Naive B cell (primary cell): ENCODE measurements at places on chromosomes 3 and 15. TPM values are rescaled to one million over a fixed set of nuclear protein-coding genes. Genes with fewer than 3 reads are reported as not detected.

Gene RBMS3
- 0.12 TPM for polyA plus RNA-seq

Gene CPNE9
- polyA plus RNA-seq = not detected

Gene ECE2
- polyA plus RNA-seq = not detected

Gene CCDC80
- polyA plus RNA-seq = 0.09 TPM

Gene ATP13A5
- not detected for polyA plus RNA-seq

Gene SCN11A
- polyA plus RNA-seq = not detected

Gene ISLR
- not detected for polyA plus RNA-seq

Gene GPR87
- polyA plus RNA-seq = not detected

Gene ACY1
- 23.0 TPM for polyA plus RNA-seq

Gene GOLGA6D
- not detected for polyA plus RNA-seq

Gene TMCO5A
- polyA plus RNA-seq = not detected

Gene ZIC4
- not detected for polyA plus RNA-seq

Gene SLC2A2
- not detected for polyA plus RNA-seq

Gene PLS1
- 0.44 TPM for polyA plus RNA-seq

Gene ANKRD63
- not detected for polyA plus RNA-seq

Gene CISH
- polyA plus RNA-seq = 0.80 TPM

Gene RHCG
- polyA plus RNA-seq = not detected

Gene TLR9
- 3.8 TPM for polyA plus RNA-seq

Gene HERC2
- polyA plus RNA-seq = 16.9 TPM

Gene HYAL1
- polyA plus RNA-seq = 0.32 TPM

Gene SLCO2A1
- polyA plus RNA-seq = not detected

Gene STRA6
- polyA plus RNA-seq = not detected

Gene GOLGA8N
- polyA plus RNA-seq = 0.18 TPM

Gene SI
- polyA plus RNA-seq = not detected

Gene CLDN1
- not detected for polyA plus RNA-seq

Gene CLDN11
- not detected for polyA plus RNA-seq

Gene CD86
- 38.9 TPM for polyA plus RNA-seq

Gene SLC6A1
- not detected for polyA plus RNA-seq

Gene SOX2
- polyA plus RNA-seq = not detected

Gene MYL3
- polyA plus RNA-seq = not detected

Gene EBLN2
- polyA plus RNA-seq = 0.90 TPM

Gene PLSCR5
- polyA plus RNA-seq = not detected

Gene ARHGEF26
- polyA plus RNA-seq = 0.11 TPM

Gene SAMMSON
- not detected for polyA plus RNA-seq

Gene MUC20
- 0.15 TPM for polyA plus RNA-seq

Gene SLC6A11
- not detected for polyA plus RNA-seq

Gene HHATL
- not detected for polyA plus RNA-seq

Gene SLC25A38
- 44.4 TPM for polyA plus RNA-seq

Gene LRRC34
- polyA plus RNA-seq = 4.3 TPM

Gene SKOR1
- 0.07 TPM for polyA plus RNA-seq

Gene GPR176
- not detected for polyA plus RNA-seq

Gene NISCH
- 17.6 TPM for polyA plus RNA-seq

Gene FAM174B
- polyA plus RNA-seq = not detected

Gene GOLGA6A
- polyA plus RNA-seq = not detected

Gene IREB2
- 17.7 TPM for polyA plus RNA-seq

Gene CASR
- not detected for polyA plus RNA-seq

Gene PAQR5
- not detected for polyA plus RNA-seq

Gene RTP3
- polyA plus RNA-seq = not detected

Gene DOCK3
- polyA plus RNA-seq = not detected

Gene CCRL2
- 1.8 TPM for polyA plus RNA-seq

Gene SAMD7
- polyA plus RNA-seq = not detected

Gene GJD2
- not detected for polyA plus RNA-seq

Gene BFSP2
- not detected for polyA plus RNA-seq

Gene P2RY13
- polyA plus RNA-seq = not detected

Gene RNF13
- 220 TPM for polyA plus RNA-seq

Gene AMIGO3
- polyA plus RNA-seq = not detected

Gene CP
- 1.1 TPM for polyA plus RNA-seq

Gene CAMKV
- polyA plus RNA-seq = not detected
